D341Med (cell line): ENCODE measurements at places on chromosomes 3 and 15.

- no peak for DNase-seq
These were observed 140.0 kb downstream of the PDZRN3 start for GRCh38 chr3:73484656-73485248.

DNA sequence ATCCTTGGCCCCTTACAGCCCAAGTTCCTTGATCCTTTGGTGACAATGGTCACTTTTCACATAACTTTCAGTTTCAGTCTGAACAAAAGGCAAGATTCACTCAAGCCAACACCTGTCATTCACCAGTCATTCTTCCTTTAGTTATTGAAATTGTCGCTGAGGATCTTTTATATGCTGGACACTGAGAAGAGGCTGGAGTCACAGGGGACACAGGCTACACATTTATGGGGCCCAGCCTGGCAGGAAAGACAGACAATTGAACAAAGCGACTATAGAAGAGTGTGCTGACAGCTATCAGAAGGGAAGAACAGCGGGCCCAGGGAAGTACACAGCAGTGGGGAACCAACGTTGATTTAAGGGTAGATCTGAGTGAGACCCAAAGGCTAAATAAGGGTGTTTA is 69.8 kb upstream of the PROK2 start:
- no peak for DNase-seq

DNA sequence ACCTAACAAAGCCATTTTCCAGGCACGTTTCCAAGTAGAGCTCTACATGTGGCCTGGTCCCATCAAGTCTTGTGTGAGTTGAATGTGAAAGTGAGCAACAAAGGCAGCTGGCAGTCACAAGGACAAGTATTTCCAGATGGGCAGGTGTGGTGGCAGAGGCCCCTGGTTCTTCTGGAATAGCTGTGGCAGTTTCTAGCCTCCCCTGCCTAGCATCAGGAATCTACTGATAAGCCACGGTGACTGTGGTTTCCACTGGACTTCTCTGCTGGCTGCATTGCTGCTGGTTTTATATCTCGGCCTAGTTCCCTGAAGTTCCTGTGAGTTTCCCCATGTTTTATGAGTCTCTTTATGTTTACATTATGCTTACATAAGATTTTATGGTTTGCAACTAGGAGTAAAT is 117.7 kb downstream of the GOLIM4 start:
- no peak for DNase-seq

- peak; percentile 66 for DNase-seq
These were observed 23.9 kb upstream of the GRIP2 start for GRCh38 chr3:14563946-14564539.

- no peak for DNase-seq
These were observed 40.7 kb downstream of the HERC1 start for GRCh38 chr15:63793046-63793483.

DNA sequence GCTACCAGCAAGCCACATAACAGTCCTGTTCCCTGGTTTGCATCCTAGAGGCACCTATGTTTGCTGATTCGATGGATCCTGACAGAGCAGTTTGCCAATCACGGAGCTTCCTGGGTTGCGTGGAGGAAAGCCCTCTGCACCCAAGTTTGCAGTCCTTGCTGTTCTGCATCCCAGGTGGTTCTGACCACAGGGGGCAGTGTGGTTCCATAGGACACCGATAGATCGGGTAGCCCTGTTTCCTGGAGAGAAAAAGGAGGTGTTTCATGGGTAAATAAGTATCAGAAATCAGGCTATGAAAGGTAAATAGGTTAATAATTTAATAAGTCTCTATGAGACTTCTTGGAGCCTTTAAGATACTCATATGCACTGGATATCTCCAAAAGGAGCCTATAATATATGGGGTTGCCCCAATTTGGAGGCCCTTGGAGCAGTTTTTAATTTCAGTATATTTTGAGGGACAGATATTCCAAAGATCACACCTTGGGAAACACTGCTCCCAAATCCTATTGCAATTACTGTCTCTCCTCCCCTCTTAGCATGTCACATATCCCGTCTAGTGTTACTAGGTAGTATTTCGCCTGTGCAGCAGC is 194.6 kb upstream of the TPM1 start:
- DNase-seq = peak; percentile 78

DNA sequence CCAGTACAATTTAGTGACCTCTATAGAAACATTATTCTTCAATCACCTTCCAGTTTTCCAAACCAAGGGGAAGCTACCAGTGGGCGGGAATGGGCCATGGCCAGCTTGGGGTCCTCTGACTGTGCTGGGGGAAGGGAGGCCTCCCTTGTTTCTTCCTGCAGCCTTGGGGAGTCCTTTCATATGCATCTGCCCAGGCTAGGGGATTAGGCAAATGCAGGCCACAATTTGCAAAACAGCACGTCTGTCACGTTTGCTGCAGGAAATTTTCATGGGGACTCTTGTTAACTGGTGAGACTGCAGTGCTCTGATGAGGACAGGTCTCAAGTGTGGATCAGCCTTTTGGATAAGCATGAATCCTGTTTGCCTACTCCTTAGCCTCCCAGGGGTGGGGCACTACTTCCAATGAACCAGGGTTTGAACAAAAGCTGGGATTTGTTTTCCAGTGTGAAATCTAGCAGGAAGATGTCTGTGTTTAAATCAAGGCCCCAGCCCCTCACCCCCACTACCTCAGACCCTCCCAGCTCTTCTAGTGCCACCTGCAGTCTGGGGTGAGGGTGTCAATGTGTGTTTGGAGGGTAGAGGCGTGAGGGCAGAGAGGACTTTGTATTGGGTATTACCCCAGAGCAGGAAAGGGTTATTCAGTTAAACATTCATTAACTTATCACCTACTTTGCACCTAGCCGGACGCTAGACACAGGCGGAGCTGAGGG is 219.9 kb downstream of the OPA1 start:
- DNase-seq = no peak

GRCh38 chr3:39638301-39638700 is 170.8 kb downstream of the MOBP start:
- no peak for DNase-seq

DNA sequence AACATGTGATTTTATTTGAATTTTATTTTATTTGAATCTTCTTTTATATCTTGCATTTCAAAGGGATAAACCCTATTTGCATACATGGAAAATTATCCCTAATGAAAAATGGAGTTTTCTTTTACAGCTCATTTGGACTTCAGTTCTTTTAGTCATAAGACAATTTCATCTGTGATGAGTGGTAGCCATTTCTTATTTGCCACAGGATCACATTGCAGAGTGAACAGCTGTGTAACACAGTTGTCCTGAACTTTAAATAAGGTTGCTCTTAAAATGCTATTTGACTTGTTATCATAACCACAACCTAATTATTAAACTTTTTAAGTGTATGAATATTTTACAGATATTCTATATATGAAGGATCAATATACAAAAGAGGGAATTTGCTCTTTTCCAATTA is 221.7 kb upstream of the ROPN1 start:
- no peak for DNase-seq

DNA sequence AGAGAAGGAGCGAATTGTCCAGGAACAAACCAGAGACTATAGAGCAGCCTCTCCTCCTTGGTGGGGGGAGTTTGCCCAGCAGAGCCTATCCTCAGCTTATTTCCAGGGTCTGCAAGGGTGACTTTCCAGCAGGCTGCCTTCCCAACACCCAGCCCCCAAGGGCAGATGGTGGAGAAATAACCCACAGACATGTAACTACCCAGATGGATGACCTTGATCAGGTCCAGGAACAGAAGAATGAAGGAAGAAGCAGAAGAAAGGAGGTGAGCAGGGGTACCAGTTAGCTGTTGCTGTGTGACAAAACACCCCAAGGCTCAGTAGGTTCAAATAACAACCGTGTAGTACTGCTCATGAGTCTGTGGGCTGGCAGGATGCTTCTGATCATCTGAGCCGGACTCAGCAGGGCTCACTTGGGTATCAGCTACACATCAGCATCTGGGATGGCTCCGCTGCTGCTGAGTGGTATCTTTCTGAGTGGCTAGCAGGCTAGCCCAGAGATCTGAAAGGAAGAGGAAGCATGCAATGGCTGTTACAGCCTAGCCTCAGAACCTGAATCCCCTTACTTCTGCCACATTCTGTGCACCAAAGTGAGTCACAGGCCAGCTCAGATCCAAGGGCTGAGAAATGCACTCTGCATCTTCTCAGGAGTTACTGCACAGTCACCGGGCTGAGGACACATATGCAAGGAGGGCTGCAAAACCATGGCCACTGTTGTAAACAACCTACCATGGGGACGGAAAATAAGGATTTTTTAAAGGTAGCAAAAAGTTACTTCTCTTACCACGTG is 22.2 kb upstream of the TXNRD3 start:
- no peak for DNase-seq

DNA sequence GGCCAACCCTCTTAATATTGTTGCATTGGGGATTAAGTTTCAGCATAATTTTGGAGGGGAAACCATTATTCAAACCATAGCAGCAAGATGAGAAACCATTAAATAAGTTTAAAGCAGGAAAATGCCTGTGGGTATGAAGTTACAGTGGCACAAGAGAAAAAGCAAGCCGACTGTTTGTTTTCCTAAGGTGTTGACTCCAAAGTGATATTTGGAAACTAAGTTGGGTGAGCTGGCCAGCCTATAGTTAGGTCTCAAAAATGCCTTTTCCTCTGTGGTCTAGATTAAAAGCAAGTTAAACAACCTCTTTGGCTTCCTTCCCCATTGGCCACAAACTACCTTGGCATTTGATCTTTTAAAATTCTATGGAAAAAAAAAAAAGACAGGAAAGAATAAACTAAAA is 419.8 kb upstream of the AZI2 start:
- DNase-seq = no peak

GRCh38 chr3:99410789-99411311 is 227.5 kb upstream of the COL8A1 start:
- DNase-seq = no peak

GRCh38 chr3:187188931-187189330 is 8.4 kb upstream of the RTP1 start:
- DNase-seq = no peak

- peak; percentile 79 for DNase-seq
These were observed 3.0 kb downstream of the PLA1A start for GRCh38 chr3:119600732-119601131.

GRCh38 chr3:71305231-71306206 is 278.0 kb downstream of the FOXP1 start:
- DNase-seq = no peak

DNA sequence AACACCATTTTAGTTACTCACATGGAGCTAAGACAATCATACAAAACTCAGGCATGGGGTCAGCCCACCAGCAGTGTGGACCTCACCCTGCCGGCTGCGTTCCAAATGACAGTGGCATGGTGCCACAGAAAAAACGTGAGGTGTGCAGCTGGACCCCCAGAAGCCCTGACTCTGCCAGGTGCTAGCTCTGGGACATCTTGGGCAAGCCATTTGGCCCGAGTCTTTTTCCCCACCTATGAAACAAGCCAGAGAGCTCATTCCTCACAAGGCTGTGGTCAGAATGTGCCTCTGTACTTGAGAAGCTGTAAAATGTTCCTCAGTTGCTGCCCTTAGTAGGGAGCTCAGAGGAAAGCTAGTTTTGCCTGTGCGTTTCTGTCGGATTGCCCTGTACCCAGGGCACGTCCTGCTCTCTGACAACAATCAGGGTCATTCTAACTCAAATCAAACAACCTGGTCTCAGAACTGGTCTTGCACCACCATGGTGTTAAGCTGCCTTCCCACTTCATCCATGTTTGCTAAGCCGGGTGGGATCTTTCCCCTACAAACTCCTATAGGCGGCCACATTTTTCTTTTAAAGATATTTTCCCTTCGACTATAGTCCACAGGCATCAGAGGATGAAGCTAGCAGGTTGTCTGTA is 44.9 kb downstream of the LIPC start:
- DNase-seq = no peak

GRCh38 chr3:58627570-58627885 is 39.0 kb downstream of the FAM3D start:
- DNase-seq = no peak

DNA sequence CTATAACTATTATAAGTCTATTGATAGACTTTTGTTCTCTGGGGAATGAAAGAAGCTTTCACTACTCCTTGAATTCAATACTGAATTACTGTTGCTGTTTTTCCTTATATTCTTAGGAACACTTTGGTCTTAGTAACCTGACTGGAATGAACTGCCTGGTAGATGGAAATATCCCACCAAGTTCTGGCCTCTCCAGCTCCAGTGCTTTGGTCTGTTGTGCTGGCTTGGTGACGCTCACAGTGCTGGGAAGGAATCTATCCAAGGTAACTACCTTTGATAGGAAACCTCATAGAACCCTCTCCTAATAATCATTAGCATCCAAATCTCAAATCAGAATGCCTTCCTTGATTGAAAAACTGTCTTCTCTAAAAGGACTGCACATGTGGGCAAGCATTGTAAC is 69.1 kb downstream of the GALK2 start:
- DNase-seq = no peak

- DNase-seq = no peak
These were observed 7.9 kb downstream of the VIPR1 start for GRCh38 chr3:42510325-42510724.
